T-helper 9 cell (primary cell): ENCODE measurements at places on chromosomes 3 and 15.
A peak's percentile ranks its signal among the peaks of the same experiment; 100 is the strongest.

DNA sequence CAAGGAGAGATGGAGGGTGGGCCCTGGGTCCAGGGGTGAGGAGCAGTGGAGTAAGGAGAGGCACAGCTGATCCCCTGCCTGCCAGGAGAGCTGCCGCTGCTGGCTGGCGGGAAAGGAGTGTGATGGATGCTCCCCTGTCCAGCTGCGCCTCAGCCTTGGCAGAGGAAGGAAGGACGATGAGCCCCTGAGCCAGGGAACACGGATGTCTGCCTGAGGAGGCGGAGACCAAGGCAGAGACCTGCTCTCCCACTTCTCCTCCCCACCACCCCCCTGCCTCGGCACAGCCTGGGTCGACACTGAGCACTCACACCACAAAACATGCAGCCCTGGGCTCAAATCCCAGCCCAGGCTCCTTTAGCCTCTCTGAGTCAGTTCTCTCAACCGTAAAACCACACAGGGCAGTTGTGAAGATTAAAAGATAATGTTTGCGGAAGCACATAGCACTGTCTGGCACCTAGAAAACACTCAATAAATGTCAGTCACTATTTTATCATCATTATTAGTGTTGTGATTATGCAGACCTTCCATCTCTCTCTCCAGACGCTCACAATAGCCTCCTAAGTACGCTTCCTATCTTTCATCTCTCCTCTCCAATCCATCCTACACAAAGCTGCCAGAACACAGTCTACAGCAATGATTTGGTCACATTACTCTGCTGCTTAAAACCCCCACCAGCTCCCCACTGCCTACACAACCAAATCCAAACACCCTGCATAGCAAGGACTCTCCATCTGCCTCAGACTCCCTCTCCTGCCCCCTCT, 52.2 kb downstream of the SEMA5B start:
- no peak for DNase-seq

GRCh38 chr15:31258260-31258659, 68.4 kb upstream of the KLF13 start:
- no peak for DNase-seq

DNA sequence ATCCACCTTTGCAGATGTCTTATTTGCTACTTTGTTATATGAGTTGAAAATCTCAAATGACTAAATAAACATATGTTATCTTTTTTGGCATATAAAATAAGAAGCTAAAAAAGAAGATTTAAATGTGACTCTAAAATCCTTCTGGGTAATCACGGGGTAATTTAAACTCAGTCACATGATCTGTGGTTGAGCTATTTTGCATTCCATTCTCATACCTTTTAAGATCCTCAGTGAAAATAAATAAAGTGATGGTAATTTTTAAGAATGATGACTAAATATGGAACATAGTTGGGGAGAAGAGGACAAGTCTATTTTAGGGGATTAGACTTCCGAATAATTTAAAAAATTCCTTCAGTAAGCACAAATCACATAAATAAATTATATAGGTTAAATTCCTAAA, 1076.8 kb downstream of the TUSC7 start:
- no peak for DNase-seq

DNA sequence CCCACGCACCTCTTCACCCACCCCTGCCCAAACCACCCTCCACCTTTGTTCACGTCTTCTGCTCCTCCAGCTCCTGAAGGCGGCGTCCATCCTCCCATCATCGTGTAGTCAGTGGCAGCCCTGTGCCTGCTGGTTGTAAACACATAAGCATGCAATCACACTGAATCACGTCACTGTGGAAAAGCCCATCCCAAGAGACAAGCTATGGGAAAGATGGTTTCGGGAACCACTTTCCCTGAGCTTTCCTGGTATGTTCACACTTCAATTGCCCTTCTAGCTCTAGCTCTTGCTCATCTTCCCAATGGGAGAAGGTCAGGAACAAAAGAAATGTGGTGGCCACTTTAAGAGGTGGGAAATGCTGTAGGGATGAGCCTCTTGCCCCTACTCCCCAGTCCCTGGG, 14.4 kb upstream of the GOLGA8J start:
- no peak for DNase-seq

DNA sequence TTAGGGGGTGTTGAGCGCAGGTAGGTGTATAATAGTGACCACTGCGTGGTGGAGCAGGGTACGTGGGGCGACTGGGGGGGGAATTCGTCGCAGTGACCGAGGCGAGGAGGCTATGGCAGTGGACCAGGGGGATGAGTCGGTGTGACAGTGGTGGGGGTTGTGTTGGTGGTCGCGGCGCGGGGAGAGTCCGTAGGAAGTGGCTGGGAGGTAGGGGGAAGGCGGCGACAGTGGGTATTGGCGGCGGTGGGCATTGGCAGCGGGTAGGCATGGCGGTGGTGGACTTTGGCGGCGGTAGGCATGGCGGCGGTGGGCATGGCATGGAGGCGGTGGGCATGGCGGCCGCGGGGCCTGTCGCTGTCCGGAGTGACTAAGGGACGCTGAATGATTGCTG, 739 bp downstream of the SNRPN start:
- peak; percentile 8 for DNase-seq

DNA sequence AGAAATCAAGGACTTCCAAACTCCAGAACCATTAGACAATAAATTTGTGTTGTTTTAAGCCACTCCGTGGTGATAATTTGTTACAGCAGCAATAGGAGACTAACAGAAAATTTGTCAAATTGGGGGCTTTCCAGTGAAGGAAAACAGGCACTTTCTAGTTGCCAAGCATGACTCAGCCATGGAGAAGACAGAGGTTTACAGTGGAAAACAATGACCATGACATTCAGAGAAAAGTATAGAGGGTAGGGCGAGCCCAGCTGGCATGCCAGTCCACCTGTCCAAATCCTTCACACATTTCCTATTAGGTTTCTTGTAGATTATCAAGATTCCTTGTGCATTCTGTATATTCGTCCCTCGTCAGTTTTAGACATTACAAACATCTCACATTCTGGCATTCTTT, 24.9 kb downstream of the SLCO2A1 start:
- no peak for DNase-seq

DNA sequence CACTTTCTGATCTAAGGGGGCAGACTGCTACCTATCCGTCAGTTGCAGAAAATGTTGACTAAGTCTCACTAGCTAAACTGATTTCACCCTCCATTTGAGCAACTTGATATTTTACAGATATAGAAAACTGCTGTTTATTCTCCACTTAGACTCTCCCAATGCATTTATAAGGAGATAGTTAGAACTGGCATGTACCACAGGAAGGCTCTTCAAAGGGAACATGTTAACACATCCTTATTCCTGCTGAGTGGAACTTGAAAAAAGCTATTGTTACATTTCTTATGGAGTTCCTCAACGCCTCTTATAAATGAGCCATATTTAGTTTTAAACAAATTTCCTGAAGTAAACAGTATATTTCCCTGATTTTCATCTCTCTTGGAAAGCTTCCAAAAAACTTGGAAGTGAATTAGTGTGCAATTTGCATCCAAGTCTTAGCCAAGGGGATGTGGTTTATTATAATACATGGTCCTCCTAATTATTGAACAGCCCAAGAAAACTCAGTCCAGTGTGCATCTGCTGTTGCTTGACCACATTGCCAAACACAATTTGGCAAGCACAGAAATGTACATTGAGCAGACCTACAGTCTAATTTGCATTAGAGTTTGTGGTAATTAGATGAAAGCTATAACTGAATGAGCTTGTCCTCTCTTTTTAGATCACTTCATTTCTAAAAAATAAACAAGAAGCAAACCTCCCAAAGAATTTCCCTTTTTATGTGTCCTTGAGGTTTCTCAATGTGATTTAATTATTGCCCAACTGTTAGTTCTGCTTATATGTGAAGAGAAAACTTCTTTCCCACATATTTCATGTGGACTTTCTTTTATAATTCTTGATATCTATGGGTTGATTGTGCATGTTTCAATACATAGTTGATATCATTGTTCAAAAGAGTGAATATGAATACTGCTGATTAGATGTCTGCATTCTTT, 72.6 kb upstream of the DPH6 start:
- DNase-seq, result no peak

DNA sequence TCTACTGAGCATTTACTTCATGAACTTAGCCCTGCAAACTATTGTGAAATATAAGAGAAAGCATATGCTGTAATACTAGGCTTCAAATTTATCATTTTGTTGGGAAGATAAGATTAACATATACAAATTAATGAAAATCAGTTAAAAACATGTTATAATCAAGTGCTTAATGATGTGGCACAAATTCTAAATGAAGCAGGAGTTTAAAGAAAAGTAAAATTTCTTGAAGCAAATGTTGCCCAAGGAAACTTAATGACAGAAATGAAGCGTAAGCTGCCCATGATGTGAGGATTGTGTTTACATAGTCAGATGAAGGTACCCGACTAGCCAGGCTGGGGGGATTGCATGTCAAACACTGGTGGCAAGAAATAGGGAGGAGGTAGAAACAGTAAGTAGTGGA, 103.1 kb upstream of the GAP43 start:
- DNase-seq, result no peak

DNA sequence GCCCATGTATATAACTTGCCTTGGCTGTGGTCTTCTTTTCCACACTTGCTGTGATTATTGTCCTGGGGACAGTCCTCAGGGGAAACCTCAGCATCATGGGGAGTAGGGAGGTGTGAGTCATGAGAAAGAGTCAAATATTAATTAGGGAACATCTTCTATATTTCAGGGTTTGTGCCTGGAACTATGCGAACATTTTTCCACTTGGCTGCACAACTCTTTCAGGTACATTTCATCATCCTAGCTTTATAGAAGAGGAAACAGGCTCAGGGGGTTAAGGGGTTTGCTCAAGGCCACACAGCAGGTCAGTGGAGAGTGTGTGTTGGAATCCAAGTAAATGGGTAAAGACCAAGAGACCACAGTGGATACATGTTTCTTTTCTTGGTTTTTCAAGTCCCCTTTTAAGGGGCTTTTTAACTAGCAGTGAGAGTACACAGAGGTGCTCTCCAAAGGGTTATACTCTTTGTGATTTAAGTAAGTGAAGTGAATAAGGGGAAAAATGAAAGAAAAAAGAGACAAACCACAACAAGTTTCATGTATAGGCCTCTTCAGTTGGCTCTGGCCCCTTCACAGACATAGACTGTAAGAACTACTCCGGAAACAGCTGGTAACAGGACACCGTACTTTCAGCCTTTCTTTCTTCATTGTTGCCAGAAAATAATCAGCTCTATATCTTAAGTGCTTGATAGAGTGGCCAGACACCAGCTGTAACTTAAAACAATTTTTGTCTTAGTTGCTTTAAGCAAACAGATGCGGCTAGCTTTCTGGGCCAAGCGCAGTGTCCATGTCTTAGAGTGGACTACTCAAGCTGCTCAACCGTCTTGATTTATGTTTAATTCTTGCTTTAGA, 64.6 kb downstream of the EEFSEC start:
- no peak for DNase-seq

DNA sequence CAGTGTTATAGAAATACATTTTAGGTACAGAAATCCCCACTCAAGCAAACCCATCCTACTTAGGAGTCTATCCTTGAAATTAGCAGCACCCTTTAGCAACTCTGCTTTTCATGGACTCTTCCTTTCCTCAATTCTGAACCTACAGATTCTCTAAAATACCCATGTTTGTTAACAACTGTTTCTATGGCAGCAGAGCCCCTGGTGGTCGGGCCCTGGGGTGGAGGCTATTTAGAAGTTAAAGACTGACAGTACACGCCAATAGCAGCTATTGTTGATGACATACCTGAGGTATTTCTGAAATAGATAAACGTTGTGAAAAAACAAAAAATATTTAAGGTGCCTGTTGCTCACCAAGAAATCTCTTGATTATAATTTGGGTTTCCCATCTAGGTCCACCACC, 23.4 kb upstream of the NRG4 start:
- DNase-seq, result no peak

GRCh38 chr3:194573680-194574437, 59.4 kb downstream of the TMEM44 start:
- DNase-seq, result no peak

DNA sequence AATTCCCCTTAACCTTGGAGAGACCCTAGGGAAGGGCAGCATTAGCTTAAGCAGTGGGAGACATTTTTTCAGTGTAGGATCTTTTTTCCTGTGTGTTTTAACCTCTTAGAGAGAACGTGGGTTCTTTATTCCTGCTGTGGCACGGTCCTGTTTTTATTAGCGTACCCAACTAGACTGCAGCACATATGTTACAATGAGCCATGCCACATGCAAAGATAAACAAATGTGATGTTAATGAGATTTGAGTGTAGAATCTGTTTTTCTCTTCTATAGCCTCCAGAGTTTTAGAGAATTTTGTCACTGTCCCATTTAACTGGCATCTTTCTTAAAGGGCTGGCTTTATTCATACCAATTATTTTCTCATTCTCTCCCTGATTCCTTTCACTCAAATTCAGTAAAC, 347.5 kb downstream of the CNTN4 start:
- no peak for DNase-seq

GRCh38 chr15:49731187-49732099, 110.6 kb downstream of the DTWD1 start:
- no peak for DNase-seq

- DNase-seq, result no peak
These were observed 164.1 kb upstream of the NSMCE3 start for GRCh38 chr15:29433507-29434248.

DNA sequence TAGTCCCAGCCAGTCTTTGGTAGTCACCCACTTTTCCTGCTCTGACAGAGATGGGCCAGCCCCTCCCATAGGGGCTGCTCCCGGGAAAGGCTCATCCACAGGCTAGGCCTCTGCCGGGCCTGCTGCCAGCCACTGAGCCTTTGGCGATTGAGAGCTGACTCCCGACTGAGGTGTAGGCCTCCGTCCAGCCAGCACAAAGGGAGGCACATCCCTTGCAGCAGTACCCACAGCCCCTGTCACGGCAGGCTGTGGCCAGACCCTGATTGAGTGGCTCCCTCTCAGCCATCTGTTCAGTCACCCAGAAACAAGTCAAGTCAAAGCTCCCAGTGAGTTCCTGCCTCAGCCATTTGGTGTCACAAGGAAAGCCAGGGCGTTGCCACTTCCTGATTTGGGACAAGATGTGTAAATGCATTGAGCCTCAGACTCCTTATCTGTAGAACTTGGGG, 6.2 kb upstream of the PAK6 start:
- no peak for DNase-seq

GRCh38 chr3:66014056-66014455, 24.7 kb downstream of the MAGI1 start:
- DNase-seq, result no peak

DNA sequence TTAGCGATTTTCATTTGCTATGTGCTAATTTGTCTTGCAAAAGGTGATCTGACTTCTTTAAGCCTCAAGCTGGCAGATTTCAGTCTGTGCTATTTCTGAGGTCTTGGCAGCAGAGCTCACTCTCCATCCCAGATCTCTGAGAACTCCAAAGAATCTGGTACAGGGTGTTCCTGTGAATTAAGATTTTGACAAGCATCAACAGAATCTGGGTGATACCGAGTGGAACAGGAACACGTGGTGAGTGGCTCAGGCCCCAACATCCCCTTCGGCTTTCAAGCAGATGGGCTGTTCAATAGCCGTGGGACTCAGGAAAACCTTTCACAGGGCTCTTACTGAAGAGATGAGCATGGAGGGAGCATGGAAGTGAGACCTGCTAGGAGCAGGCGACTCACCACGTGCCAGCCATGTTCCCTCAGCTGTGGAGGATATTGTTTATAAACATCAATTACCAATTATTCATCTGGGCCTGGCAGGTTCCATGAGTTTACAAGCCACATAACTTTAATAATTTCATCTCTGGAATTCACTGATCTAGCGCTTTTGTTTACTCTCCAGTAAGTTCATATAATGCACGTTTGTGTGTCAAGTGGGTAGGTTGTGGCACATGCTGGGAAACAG, 103.4 kb upstream of the SELENOK start:
- DNase-seq, result no peak

- DNase-seq, result no peak
These were observed 194.0 kb downstream of the SSR3 start for GRCh38 chr3:156360963-156361362.
